NK-92 treated with Interleukin-12 subunit alpha and Interleukin-12 subunit beta, amount 100 ng/mL, for 24 hours (cell line): ENCODE measurements at places on chromosomes 3 and 15.
A peak's percentile ranks its signal among the peaks of the same experiment; 100 is the strongest.

- DNase-seq: no peak
These were observed 335.1 kb upstream of the THRB start for GRCh38 chr3:24829629-24830229.

- DNase-seq: no peak
These were observed 94.1 kb downstream of the RAB11A start for GRCh38 chr15:65963358-65963757.

GRCh38 chr3:177811112-177811511, 613.8 kb upstream of the TBL1XR1 start:
- no peak for DNase-seq

- no peak for DNase-seq
These were observed 5.2 kb downstream of the GCSAM start for GRCh38 chr3:112127522-112128494.

DNA sequence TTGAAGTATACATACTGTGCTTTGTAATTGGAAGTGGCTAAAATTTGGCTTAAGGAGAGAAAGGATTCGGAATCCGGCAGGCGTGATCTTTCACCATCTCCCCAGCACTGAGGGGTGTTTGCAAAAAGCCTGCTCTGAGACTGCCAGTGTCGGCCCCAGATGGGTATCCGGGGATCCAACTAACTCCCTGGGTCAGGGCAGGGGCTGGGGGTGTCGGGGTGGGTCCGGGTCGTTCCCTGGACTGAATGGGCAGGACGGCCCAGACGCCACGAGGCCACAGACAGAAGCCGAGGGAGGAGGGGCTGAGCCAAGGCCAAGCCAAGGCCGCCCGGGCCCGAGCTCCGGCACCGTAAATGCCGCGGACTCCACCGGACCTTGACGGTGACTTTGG, 349 bp downstream of the PPIB start:
- peak; percentile 76 for DNase-seq

GRCh38 chr3:126463521-126463920, 12.2 kb downstream of the ZXDC start:
- no peak for DNase-seq

GRCh38 chr3:49968346-49968745, 28.4 kb downstream of the RBM6 start:
- DNase-seq: no peak

- no peak for DNase-seq
These were observed 89.6 kb upstream of the RAP2B start for GRCh38 chr3:153072382-153072781.

DNA sequence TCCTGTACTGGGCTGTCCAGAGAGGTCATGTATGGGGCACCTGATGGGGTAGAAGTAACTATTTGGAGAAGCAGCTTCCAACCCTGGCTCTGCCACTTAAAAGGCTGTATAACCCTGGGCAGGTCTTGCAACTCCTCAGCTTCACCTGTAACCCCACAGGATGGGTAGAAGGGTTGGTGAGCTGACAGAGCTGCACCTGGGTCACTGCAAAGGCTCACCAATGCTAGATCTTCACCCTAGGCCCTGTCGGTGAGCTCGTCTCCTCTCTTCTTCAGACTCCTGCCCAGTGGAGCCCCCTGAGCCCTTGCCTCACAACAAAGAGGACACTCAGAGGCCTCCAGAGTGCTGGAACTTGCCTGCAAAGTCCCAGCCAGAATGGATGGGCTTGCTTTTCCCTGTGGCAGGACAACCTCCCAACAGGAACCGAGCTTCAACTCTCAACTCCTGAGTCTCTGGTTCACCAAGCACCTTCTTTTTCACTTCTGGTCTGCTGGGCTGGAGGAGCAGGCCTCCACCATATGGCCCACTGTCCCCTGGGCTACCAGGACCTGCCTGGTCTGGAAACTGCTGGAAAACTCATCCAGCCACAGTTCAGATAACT, 45.9 kb downstream of the XXYLT1 start:
- DNase-seq: no peak

- DNase-seq: no peak
These were observed 493.8 kb upstream of the NECTIN3 start for GRCh38 chr3:110577854-110578253.

- no peak for DNase-seq
These were observed 17.1 kb upstream of the ITPKA start for GRCh38 chr15:41476416-41477048.

DNA sequence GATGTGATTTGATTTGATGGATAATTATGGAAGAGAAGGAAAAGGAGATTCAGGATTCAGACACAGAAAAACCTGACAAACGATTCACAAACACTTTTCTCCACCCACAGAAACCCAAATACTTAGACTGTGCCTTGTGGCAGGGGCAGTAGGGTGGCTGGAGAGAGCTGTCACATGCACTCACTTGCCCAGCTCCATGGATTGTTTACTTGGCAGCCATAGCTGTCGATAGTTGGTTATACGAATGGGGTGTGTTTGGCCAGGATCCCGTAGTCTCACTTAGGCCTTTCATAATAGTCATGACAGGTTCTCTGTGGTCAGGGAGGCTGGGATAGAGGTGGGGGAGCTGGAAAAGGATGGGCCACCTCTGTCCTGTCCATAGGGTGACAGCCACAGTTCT, 76.9 kb downstream of the CACNA1D start:
- no peak for DNase-seq

DNA sequence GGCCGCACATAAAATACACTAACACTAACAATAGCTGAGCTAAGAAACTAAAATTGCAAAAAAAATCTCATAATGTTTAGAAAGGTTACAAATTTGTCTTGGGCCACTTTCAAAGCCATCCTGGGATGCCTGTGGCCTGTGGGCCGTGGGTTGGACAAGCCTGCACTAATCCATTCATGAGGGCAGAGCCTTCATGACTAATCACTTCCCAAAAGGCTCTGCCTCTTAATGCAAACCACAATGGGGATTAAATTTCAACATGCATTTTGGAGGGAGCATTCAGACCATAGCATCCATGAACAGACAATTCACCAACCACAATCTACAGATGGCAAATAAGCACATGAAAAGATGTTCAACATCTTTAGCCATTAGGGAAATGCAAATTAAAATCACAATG, 128.2 kb downstream of the SUCLG2 start:
- no peak for DNase-seq

- no peak for DNase-seq
These were observed 128.3 kb upstream of the ZNF385D start for GRCh38 chr3:21879184-21879886.

DNA sequence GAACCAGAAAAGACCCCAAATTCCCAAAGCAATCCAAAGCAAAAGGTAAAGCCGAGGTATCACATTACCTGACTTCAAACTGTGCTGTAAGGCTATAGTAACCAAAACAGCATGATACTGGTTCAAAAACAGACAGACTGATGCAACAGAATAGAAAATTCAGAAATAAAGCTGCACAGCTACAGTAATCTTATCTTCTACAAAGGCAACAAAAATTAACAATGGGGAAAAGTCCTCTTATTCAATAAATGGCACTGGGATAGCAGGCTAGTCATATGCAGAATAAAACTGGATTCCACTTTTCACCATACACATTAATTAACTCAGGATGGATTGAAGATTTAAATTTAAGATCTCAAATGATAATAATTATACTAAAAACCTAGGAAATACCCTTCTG, 392.6 kb upstream of the CBLB start:
- no peak for DNase-seq

GRCh38 chr15:51320843-51321242, 17.6 kb downstream of the CYP19A1 start:
- no peak for DNase-seq

- DNase-seq: no peak
These were observed 168.8 kb upstream of the CADM2 start for GRCh38 chr3:84789961-84790360.

- DNase-seq: no peak
These were observed 5.8 kb downstream of the TOPBP1 start for GRCh38 chr3:133655731-133656515.

DNA sequence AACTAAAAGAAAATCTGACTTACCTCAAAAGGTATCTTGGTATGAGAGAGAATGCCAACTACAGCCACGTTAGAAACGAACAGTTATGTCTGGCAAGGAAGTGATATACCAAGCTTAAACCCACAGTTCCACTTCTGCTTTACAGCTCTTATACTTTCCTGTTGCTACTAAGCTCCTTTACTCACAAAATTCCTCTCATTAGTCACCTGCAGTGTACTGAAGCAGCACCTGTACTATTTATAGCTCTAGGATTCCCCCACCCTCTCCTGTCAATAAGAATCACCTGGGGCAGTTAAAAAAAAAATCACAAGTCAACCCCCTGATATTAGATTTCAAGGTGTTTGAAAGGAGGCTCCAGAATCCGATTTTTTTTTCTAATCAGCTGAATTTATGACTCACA, 2.9 kb upstream of the TMEM266 start:
- no peak for DNase-seq

GRCh38 chr3:134904241-134904771, 109.2 kb downstream of the EPHB1 start:
- DNase-seq: peak; percentile 84

DNA sequence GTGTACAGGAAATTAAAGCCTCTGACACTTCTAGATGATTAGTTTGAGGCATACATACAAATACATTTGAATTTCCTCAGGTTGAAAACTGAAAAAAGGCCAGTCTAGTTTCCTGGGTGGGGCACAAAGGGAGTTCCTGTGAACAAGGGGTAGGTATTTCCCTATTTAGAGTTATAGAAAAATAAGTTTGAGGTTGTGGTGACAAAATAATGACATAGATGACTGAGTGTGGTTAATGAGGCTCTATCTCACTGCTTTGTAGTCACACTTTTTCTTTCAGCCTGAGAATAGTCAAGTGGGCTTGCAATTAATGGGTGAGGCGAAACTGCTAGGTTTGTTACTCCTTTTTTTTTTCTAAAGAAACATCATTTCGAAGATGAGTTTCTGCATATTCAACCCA, 4.3 kb downstream of the SLCO3A1 start:
- DNase-seq: peak; percentile 23

DNA sequence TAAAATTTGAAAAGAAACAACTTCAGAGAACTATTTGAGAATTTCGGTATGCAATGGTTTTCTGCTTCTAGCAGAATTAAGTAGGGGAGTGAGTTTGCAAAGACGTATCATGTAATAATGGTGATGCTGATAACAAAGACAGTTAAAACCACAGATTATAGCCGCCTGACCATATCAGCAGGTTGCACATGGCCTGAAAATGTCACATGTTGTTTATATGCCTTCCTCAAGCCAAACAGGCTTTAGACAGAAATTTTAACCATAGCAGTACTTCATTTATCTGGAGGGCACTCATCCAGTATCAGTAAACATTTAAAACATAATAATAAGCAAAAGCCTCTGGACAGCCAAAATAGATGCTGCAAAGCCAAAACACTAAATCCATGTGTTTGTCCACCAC, 131.7 kb downstream of the RYR3 start:
- DNase-seq: no peak

DNA sequence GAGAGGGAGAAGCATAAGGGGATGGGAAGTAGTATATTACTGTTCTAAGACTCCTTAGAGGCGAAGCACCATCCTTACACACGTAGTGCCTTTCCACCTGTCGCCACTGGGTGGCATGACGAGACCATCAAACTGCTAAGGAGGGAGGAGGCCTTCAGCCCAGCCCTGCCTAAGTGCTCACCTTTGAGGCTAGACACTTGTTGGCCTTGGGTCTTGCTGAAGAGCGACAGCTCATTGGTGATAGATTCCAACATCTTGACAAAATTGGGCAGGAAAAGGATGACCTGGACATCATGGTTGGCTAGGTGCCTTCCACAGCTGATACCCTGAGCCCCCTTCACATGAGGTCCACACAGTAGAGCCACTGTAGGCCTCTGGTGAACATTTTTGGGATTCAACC, 19.6 kb downstream of the CLK3 start:
- DNase-seq: peak; percentile 61

DNA sequence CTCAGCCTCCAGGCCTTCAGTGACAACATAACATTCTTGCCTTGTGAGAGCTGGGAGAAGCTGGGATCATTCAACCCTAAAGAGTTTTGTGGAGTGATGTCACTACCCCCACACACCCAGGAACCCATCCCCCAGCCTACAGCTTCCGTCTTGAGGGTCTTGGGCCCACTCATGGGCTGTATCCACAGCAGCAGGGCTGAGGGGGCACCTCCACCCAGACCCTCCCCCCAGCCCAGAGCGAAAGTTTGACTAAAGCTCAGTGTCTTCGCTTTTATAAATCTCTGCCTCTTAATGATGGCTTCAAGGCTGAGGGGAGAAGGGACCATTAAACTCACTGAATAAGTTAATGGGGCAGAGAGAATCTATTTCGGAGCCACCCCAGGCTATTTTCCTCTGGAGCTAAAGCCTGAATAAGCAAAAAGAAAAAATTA, 23.8 kb downstream of the NTRK3 start:
- DNase-seq: no peak

- no peak for DNase-seq
These were observed 23.0 kb downstream of the TKT start for GRCh38 chr3:53232641-53233377.

- DNase-seq: no peak
These were observed 3.1 kb downstream of the SH3BP5 start for GRCh38 chr3:15329046-15330005.

- DNase-seq: no peak
These were observed 16.9 kb downstream of the TCAIM start for GRCh38 chr3:44355362-44356033.

- DNase-seq: no peak
These were observed 170.2 kb downstream of the PLCL2 start for GRCh38 chr3:17054982-17055343.

DNA sequence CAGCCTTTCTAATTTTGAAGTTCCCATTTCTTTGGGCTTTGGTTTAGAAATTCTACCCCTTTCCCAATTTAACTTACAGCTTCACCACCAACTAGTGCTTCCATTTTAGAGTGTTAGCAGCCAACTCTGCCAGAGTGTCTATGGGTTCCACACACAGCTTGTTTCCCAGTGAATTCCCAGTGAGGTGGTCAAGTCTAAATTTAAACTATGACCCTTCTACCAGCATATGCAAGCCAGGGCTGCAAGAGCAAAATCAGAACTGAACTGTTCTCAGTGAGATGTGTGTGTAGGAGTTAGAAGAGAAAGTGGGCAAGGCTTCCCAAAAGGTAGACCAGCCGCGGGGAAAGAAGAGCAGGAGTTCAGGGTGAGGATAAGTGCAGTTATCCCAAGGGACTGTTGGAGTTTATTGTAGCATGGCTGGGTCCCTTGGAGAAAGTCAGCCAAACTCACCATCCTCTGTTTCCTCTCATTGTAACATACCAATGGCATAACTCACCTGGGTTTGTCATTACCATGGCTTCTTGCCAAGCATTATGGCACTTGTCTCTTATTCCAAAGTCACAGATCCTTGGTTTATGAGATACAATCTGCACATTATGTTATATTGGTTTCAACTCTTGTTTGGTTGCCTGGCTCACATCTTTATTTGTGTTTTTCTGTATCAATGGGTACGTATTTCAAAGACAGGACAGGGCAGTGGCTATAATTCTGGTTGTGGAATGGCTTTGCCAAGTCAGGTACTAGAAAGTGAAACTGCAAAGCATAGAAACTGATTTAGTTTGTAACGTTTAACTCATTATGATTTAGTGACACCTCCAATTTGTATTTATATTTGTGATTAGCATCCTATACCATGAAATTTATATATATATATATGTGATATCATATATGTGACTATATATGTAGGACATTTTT, 130.2 kb upstream of the UMPS start:
- DNase-seq: no peak
